Spinal cord (tissue), 10 donors: ENCODE measurements at places on chromosomes 2 and 18. TPM values are rescaled to one million over a fixed set of nuclear protein-coding genes. Genes with fewer than 3 reads are reported as not detected.

The LGALSL gene
- total RNA-seq, result 36.1 TPM

The CFLAR gene
- 81.9 TPM for total RNA-seq

GRCh38 chr2:179427065-179427464 is 162.4 kb upstream of the SESTD1 start:
- DNase-seq, result no peak

- no peak for DNase-seq
Measured at GRCh38 chr2:208280933-208281332, 14.9 kb downstream of the PIKFYVE start.

DNA sequence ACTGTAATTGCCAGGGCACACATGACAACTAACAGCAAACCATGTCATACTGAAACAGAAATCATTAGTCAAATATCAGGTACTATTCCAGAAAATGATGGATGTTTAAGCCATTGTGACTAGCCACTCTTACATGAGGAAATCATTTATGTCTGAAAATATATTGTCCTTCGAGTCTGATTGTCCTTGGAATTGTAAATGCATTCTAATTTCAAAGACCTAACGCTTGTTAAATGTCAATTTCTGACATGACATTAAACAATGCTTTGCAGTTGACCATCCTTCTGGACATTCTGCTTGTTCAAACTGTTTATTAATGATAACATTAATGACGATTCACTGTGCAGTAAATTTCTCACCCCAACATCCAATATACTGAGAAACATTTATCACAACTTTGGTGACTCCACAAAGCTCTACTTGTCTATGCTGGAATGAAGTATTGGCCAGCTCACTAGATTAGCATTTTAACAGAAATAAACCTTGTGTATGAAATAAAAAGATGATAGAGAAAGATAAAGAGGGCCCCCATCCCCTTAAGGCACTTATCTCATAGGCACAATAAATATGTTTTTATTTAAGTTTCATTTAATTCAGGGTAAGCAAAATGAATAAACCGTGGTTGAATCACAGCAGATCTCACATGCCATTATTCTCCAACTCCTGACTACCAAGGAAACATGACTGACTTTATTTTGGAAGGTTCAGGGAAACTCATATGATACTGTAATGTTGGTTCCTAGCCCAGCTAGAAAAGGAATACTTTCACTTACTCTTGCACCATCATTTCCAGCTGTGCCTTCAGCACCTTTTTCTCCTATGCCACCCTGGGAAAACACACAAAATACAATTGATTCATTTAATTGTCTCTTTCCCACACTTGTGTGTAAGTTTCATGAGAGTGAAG is 82.3 kb downstream of the COL3A1 start:
- DNase-seq, result no peak

DNA sequence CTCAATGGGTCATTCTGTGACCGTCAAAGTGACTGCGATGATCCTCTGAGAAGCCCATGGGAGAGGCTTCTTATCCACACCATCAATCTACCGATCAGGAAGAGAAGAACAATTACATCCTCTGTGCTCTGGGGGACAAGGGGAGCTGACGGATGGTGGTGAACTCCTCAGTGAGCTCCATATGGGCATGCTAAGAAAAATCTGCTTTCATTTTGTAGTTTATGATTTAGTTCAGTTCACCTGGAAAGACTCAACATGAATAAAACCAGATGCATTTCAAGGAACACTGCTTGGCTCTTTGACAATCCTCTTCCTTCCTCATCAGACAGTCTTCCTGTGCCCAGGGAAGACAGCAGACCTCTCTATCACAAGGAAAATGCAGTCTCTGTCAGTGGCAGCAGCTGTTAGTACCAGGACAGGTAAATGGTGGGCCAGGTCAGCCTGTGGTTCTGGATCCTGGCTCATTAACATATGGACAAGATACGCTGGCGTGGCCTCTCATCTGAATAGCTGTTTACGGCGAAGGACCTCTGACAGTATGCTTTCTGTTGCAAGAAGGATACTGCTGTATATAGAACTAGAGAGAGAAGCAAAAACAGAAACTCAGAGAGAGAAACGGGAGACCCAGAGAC is 176.9 kb downstream of the BCL2 start:
- DNase-seq, result no peak

DNA sequence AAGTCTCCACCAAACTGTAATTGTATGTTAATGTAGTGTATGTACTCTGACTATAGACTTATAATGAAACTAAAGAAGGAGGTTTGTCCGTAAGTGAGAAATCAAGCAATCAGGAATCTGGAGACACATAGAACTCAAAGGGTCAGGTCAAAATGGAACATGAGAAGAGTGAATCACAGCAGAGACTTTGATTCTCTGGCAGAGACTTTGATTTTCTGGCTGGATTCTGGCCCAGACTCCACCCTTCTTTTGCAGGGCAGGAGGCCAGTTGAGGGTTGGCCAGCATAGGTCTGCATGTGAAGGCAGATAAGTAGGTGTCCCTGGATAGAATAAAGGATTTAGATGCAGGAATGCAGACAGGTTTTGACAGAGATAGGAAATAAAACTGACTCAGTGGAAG is 11.0 kb upstream of the NCKAP5 start:
- DNase-seq, result no peak

GRCh38 chr2:88038263-88039105 is 17.1 kb downstream of the KRCC1 start:
- DNase-seq, result no peak

- DNase-seq, result no peak
Measured at GRCh38 chr2:203928849-203929248, 7.7 kb upstream of the ICOS start.

- peak; percentile 65 for DNase-seq
Measured at GRCh38 chr18:46073474-46074331, 1.6 kb upstream of the PSTPIP2 start.

GRCh38 chr2:127045792-127046501 is 61.0 kb downstream of the BIN1 start:
- no peak for DNase-seq

GRCh38 chr18:42510540-42510939 is 555.5 kb downstream of the PIK3C3 start:
- DNase-seq, result no peak

GRCh38 chr18:78857314-78858150 is 122.1 kb upstream of the SALL3 start:
- no peak for DNase-seq

GRCh38 chr18:63207835-63208234 is 111.7 kb downstream of the BCL2 start:
- DNase-seq, result no peak
